Activated CD8-positive, alpha-beta T cell treated with anti-CD3 and anti-CD28 coated beads, Interleukin-2, amount 10 ng/mL, durations not matched to agents 7 days and 5 days (primary cell): ENCODE measurements at places on chromosomes 13 and 19. TPM values are rescaled to one million over a fixed set of nuclear protein-coding genes. Genes with fewer than 3 reads are reported as not detected.

- peaks cover 5% of the 10 kb centered on the region for H3K36me3 ChIP-seq
- no peak overlapping the region for H3K27ac ChIP-seq
- no peak for DNase-seq
- no peak overlapping the region for H3K4me3 ChIP-seq
- H3K27me3 ChIP-seq: no peaks in the 10 kb centered on the region
These were observed 45.6 kb upstream of the ZNF562 start for GRCh38 chr19:9720541-9720940.

Gene CD33
- 2.3 TPM for total RNA-seq

Gene PSG2
- total RNA-seq: not detected

GRCh38 chr19:36059180-36059910 lies 4.6 kb downstream of the WDR62 start:
- DNase-seq: no peak
- peaks cover 56% of the 10 kb centered on the region for H3K36me3 ChIP-seq
- peaks cover 28% of the 10 kb centered on the region for H3K4me1 ChIP-seq

DNA sequence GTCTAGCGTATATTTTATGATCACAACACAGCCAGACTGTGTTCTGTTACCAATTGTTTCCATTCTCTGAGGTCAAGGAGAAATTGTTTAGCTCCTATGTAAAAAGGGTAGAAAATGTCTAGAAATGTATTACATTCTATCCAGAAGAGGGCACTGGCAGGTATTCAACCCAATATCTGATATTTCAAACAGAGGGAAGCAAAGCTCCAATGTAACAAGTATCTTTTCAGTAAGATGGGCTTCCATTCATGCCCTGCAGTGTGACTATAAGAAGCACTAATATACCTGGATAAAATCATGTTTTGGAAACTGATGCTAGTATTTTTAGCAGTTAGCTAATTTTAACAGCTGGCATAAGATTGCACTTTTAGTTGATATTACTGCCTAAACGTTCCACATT lies 312.7 kb downstream of the FGF14 start:
- H3K4me1 ChIP-seq: no peaks in the 10 kb centered on the region
- no peak overlapping the region for H3K4me3 ChIP-seq
- no peak overlapping the region for H3K27ac ChIP-seq
- H3K27me3 ChIP-seq: no peaks in the 10 kb centered on the region
- no peak for DNase-seq

Gene KLK4
- not detected for total RNA-seq

DNA sequence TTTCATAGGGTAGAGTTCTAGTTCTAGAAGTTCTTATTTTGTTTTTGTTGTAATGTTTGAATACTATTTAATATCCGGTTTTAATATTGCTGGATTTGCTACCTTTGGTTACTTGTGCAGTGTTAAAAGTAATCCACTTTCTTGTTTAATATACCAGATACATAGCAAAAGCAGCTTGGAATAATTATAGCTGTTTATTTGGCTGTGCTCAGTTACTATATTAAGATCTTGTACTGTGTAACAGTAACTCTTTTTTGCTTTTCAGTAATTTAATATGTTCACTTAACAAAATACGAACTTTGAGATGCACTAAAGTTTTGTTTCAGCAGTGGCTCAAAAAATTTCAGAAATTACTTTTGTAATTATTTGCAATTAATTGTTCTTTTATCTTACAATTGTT lies 50.9 kb downstream of the AKAP11 start:
- no peak overlapping the region for H3K4me3 ChIP-seq
- peaks cover 39% of the 10 kb centered on the region for H3K36me3 ChIP-seq
- no peaks in the 10 kb centered on the region for H3K27me3 ChIP-seq
- H3K4me1 ChIP-seq: peaks cover 24% of the 10 kb centered on the region
- no peak overlapping the region for H3K27ac ChIP-seq
- DNase-seq: no peak

- no peak overlapping the region for H3K27ac ChIP-seq
- no peak for DNase-seq
- H3K36me3 ChIP-seq: no peaks in the 10 kb centered on the region
- H3K4me3 ChIP-seq: no peak overlapping the region
- no peaks in the 10 kb centered on the region for H3K27me3 ChIP-seq
These were observed 304.9 kb downstream of the PCDH20 start for GRCh38 chr13:61110732-61111131.

DNA sequence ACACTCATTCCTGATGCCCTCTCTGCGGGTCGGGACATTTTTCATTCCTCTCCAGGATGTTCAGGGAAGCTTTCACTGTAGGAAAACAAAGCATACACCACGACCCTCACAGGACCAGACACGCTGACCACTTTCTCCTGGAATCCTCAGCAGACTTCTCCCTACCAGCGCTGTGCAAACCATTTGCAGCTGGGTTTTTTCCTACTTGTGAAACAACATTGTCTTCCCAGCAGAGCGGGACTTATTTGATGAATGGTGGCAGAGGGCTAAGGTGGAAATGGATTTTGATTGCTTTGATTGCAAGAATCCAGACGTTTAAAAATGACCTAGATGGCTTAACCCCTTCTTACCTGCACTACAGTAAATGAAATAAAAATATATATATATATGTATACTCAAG lies 265.9 kb downstream of the TBC1D4 start:
- no peak overlapping the region for H3K4me3 ChIP-seq
- peaks cover 38% of the 10 kb centered on the region for H3K27me3 ChIP-seq
